ENCODE measurements at places on chromosomes 3 and 15.

GRCh38 chr3:71680603-71681002 is 44.6 kb downstream of the EIF4E3 start:
- DNase-seq: no peak

DNA sequence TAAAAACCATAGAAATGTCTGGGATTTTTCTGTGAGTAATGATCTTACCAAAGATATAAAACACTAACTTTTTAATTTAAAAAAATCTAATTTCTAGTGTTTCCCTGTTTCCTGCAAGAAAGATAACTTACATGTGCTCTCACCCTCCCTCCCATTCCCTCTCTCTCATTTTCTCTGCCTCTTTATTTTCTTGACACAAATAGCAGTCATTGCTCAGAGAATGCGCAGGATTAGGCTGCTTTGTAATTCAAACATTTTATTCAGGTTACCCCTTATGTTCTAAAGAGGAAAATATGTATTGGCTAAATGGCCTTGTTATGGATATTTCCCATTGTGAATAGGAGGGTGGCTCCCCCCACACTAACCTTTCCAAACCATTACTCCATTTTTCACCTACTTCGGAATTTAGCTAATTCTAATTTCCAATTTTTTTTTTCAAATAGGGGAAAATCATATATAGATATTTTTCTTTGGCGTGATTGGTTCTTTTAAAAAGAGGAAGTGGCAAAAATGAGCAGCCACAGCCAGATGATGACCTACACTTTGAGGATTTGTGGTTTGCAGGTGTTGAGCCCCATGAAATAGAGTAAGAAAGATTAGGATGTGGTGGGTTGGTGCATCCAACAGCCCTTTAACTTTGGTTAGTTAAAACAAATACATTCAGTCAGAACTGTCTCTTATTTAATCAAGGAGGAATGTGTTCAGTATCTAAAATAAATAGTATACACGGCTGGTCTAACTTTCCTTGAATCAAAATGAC is 554.4 kb downstream of the IGSF11 start:
- no peak for DNase-seq

DNA sequence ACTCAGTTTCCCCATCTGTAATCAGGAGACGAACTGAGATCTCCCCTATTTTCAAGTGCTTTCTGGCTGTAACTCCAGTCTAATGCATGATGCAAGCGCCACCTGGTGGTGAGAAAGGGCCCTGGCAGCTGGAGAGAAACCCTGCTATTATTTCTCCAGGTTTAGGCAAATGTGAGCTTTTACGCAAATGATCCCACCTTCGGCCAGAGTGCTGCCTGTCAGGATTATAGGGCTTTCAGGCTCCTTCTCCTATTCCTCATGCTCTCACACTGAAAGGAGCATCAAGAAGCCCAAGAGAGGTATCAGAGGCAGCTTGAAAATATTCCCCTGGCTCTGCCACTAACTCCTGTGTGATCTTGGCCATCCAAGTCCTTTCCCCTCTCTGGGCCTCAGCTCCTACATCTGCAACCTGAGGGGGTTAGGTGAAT is 93.9 kb upstream of the RASGRF1 start:
- DNase-seq: peak; percentile 10

- DNase-seq: no peak
These were observed 206.4 kb downstream of the STAG1 start for GRCh38 chr3:136545664-136546268.
